Stimulated activated CD8-positive, alpha-beta memory T cell treated with anti-CD3 and anti-CD28 coated beads, Interleukin-15, amount 100 ng/mL, for 4 hours (primary cell): ENCODE measurements at places on chromosomes 1 and 21.

GRCh38 chr1:9639227-9639626 lies 12.3 kb upstream of the PIK3CD start:
- DNase-seq = no peak

- no peak for DNase-seq
Observed at GRCh38 chr21:40732253-40733023, 114.5 kb downstream of the DSCAM start.

DNA sequence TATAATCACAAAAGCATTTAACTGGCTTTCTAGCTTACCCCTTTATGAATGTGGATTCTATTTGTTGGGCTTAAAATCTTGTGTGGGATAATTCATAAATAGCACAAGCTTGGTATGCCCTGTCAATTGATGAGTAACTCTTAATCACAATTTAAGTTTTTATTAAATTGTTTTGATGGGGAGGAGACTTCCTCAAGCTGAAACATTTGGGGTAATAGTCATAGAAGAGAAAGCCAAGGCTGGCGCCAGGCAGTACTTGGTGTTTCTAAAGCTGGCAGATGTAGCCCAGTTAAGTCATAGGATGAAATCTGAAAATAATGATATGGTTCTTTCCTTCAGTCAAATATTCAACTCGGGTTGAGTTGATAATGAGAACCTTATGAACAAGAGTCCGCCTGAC lies 167.2 kb downstream of the FMN2 start:
- DNase-seq = no peak

- no peak for DNase-seq
Observed at GRCh38 chr1:220575718-220576497, 48.0 kb downstream of the MARK1 start.

GRCh38 chr1:107877092-107877491 lies 87.9 kb downstream of the VAV3 start:
- DNase-seq = no peak

DNA sequence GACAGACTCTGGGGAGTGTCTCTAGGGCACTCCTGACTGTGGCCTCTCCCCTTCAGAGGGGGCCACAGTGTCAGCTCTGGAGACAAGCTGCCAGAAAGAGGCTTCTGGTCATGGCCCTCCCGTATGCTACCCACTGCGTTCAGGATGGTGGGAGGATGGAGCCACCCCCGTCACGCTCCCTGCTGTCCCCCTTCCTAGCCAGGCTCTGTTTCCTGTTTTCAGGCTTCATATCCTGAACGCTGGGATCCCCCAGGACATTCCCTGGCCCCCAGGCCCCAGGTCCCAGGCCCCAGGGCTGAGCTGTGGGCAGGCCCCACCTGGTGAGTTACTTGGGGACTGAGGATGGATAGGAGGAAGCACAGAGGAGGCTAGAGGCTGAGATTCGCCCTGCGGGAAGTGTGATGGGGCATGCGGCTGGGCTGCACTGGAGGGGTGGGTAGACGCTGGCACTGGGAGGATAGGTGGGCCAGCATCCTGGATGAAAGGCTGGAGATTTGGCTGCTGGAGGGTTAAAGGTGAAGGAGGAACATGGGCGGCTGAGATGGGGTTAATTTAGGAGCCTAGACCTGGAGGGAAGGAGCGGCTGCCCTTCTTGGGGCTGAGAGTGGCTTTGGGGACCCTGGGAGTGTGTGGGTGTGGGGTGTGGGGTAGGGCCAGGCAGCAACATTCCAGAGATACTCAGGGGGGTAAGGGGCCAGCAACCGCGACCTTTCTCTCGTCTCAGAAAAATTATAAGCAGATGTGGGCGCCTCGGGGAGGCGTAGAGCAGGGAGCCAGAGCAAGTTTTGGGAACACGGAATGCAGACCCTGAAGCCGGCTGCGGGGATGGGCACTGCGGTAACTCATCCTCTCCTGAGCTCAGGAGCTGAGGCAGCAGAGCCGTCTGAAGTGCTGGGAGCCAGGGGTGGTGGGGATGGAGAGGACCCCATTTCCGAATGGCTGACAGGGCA lies 8.7 kb downstream of the PEAR1 start:
- no peak for DNase-seq

DNA sequence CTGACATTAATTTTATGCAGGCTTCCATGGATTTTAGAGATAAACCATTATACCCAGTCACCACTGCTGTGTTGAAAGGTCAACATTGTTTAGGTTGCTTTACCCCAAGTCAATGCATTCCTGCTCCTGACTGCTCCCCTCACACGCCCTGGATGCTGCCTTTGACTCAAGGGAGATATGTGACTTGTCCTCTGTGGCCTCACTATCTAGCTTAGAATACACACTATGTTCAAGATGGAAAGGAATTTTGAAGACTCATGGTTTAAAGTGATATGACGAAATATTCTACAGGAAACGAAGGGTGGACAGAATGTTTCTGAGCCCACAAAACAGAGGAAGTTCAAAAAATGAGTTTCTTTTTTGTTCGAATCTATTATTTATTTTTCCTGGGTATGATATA lies 170.4 kb upstream of the NR5A2 start:
- no peak for DNase-seq

- DNase-seq = no peak
Observed at GRCh38 chr1:57934745-57935144, 510.9 kb upstream of the DAB1 start.

DNA sequence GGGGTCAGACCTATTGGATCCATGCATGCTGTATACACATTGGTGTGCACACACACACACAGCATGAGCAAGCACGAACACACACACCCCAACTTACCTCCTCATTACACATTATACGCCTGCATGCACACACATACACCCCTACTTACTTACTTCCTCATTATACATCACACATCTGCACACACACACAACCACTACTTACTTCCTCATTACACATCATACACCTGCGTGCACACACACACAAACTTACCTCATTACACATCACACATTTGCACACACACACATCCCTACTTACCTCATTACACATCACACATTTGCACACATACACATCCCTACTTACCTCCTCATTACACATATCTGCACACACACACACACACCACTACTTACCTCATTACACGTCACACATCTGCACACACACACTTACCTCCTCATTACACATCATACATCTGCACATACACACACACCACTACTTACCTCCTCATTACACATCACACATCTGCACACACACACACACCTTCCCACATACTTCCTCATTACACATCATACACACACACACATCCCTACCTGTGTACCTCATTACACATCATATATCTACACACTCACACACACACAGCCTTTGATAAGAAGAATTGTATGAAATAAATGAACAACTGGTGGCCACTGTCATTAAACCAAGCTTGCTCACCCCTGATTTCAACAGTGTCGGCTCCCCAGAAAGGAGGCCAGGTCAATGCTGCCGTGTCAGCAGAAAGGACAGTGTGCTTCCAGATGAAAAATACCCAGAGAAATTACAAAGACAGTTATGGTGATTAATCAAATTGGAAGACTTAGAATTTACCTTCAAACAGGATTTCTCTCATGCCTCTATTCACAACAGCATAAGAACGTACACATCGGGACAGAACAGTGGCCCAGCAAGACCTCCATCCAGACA lies 117.8 kb downstream of the SETD4 start:
- no peak for DNase-seq

DNA sequence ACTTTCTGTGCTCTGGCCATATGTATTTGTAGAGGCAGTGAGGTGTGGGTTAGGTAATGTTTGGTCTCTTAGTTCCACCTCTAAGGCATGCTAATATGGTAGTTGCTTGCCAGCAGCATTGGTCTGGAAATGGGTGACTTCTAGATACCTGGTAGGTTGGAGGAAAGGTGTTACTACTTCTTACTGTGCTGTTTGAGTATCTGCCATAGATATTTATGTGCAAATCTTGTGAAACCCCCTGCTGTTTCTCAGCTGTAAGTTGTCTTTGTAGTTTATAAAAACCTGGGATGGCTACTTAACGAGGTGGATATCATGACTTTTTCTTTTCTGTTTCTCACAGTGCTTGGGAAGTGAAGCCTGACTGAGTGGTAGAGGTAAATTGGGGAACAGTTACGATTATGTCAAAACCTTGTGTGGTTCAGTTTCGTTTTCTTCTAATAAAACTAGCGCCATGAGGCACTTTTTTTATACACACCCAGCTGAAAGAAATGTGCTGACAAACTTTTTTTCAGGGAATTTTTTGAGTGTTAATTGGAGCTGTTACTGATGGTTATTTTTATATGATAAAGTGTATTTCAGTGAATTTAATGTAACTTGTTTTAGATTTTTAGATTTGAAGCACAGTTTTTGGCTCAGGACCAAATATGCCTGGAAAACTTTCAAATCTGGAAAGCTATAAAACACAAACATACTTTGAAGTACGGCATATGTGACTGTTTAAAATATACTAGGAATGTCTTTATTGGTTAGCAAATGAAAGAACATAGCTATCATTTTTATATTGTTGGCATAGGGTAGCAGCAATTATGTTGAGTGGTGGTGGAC lies 42.1 kb downstream of the CAMSAP2 start:
- no peak for DNase-seq

DNA sequence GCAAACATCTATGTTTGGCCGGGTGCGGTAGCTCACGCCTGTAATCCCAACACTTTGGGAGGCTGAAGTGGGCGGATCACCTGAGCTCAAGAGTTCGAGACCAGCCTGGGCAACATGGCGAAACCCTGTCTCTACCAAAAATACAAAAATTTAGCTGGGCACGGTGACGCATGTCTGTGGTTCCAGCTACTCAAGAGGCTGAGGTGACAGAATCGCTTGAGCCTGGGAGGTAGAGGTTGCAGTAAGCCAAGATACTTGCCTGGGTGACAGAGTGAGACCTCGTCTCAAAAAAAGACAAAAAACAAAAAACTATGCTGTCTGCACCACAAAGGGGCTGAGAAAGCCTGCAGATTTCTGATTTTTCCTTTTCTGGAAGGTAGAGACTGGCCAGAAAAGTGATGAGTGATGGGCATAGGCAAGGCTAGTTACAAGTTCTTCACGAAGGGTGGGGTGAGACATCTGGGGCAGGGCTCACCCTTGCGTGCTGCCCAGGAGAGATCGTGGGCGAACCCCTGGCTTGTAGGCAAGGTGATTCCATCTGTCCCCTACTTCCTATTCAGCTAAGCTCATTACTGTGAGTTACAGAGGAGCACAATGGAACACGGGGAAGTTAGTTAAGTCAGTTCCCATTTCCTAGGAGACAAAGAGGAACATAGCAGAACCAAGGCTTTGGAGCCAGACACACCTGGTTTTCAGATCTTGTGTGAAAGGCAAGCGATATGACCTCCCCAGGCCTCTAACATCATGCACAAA lies 3.2 kb downstream of the SLC2A1 start:
- no peak for DNase-seq

GRCh38 chr1:9689011-9689706 lies 37.6 kb downstream of the PIK3CD start:
- DNase-seq = peak; percentile 69

GRCh38 chr21:17045214-17045853 lies 467.5 kb upstream of the CXADR start:
- DNase-seq = no peak

- DNase-seq = no peak
Observed at GRCh38 chr1:231467986-231468385, 45.9 kb upstream of the EGLN1 start.

- DNase-seq = no peak
Observed at GRCh38 chr1:50969611-50970508, at the start of gene CDKN2C. TSS of gene CDKN2C (plus strand) at chr1:50970245. CDS start at chr1:50970369, 124 bp downstream.

GRCh38 chr1:14513111-14513510 lies 85.4 kb upstream of the KAZN start:
- no peak for DNase-seq

GRCh38 chr1:202007805-202008489 lies 2.4 kb upstream of the ELF3 start:
- no peak for DNase-seq

DNA sequence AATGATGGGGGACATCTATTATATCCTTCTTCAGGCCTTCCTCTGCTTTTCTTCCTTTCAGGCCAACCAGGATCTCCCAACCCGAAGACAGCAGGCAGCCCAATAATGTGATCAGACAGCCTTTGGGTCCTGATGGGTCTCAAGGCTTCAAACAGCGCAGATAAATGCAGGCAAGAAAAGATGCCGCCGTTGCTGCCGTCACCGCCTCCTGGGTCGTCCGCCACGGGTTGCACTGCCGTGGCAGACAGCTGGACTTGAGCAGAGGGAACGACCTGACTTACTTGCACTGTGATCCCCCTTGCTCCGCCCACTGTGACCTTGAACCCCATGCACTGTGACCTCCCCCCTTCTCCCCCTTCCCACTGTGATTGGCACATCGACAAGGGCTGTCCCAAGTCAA lies 27.9 kb downstream of the SZRD1 start:
- DNase-seq = no peak

GRCh38 chr1:41174170-41174569 lies 67.9 kb downstream of the SCMH1 start:
- DNase-seq = no peak

- no peak for DNase-seq
Observed at GRCh38 chr1:184422490-184423233, 35.8 kb downstream of the C1orf21 start.

- DNase-seq = no peak
Observed at GRCh38 chr21:45328198-45329091, 40.8 kb upstream of the POFUT2 start.

GRCh38 chr21:29315131-29315749 lies 16.5 kb downstream of the BACH1 start:
- DNase-seq = no peak

DNA sequence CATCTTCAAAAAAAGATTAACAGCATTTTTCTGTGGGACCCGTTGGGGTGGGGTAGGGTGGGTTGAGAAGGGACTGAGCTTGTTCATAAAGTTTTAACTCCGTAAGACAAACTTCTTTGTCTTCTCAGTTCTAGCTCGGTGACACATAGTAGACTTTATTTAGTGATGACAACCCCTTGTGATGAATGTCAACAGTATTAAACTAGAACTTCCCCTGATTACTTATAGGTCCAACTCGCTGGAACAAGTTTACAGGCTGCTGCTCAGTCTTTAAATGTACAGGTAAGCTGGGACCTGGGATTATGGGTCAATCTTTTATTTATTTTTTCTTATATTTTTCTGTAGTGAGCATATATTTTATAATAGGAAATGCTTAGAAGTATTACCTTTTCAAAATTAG lies 148.4 kb downstream of the CD247 start:
- no peak for DNase-seq

DNA sequence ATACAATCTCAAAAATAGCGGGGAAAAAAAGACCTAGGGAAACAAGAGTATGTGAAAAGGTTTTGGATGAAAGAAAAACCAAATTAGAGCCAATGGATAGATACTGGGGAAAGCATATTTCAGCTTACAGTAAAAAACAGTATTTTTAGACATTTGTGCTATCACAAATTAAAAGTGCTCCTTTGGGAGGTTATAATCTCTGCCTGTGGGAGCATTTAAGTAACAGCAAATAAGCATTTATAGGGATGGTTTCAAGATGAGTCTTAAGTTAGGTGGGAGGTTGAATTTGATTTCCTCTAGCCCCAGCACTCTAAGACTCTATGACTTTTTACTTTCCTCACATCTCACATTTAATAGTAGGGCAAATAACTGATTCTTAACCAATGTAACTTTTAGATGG lies 79.6 kb upstream of the SLFNL1 start:
- DNase-seq = no peak

GRCh38 chr1:23484253-23485001 lies 448 bp upstream of the ASAP3 start:
- DNase-seq = peak; percentile 73
